ENCODE measurements at places on chromosomes 16 and 17.

- DNase-seq, result peak; percentile 42
These were observed 1.2 kb downstream of the GNA13 start for GRCh38 chr17:65055280-65055707.

DNA sequence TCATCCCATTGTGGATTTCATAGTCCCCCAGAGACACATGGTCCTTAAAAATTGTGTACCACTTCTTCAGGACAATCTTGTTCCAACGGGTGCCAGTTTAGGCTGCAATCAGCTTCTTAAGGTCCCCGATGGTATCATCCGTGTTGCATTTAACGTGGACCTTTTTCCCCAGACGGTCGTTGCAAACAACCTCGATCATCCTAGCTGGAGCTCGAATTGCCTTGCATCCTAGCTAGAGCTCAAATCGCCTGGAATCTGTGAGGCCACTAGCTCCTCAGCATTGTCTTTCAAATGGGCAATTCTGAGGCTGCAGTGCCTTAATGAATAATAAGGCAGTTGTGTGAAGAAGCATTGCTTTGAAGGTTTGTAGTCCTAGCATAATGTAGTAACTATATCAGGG is 37.7 kb upstream of the RHBDL3 start:
- no peak for DNase-seq

DNA sequence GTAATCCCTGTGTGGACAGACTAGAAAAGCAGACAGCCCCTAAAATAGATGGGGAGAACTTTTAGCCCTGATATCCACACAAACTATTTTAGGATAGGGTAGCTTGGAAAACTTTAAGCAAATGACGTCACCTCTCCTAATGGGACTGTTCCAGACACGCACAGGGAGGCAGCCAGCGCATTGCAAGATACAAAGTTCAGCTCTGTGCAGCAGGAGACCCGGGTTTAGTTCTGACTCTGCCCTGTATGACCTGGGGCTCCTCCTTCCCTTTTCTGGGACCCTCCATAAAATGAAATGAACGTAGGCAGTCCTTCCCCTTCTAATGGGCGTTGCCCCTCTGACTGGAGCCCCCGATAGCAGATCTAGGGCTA is 6.3 kb downstream of the ZNF689 start:
- DNase-seq, result no peak

DNA sequence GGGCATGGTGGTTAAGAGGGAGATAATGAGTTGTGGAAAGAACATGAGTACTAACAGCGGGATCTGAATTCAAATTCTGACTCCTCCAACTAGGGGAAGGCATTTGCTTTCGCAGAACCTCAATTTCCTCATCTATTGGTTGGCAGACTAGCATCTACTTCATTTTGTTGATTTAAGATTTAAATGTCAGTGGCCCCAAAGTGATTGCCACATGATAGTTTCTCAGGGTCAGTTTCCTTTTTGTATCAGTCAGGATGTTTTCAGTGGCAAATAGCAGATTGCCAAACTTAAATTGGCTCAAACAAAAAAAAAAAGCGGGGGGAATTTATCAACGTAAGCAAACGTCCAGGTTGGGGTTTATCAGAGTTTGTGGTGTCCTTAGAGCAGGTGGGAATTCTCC is 25.1 kb upstream of the NOS2 start:
- DNase-seq, result no peak

GRCh38 chr17:43901861-43902589 is 5.3 kb downstream of the MPP2 start:
- DNase-seq, result no peak

Data from CD4-positive, alpha-beta T cell treated with Interleukin-21 for 1 hour (primary cell).